ENCODE measurements at places on chromosomes 1 and 21.

GRCh38 chr1:94907136-94907535 lies 19.8 kb downstream of the CNN3 start:
- H3K4me3 ChIP-seq = no peak overlapping the region
- no peaks in the 10 kb centered on the region for H3K27me3 ChIP-seq
- H3K36me3 ChIP-seq = peaks cover 6% of the 10 kb centered on the region
- H3K27ac ChIP-seq = no peak overlapping the region

DNA sequence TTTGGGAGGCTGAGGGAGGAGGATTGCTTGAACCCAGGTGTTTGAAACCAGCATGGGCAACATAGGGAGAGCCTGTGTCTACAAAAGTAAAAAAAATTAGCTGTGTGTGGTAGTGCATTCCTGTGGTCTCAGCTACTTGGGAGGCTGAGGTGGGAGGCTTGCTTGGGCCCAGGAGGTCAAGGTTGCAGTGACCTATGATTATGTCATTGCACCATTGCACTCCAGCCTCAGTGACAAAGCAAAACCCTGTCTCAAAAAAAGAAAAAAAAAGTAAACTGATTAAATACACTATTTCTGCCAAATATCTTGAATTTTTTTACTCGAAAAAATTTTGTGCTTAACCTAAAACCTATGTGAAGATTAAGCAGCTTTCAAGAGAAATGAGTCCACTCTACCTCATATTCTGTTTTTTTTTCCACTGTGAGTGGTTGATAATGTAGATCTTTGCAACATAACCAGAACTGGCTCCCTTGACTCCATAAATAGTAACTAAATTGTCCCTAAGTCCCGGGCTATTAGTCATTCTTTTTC lies 19.4 kb upstream of the ZNF281 start:
- H3K27me3 ChIP-seq = peaks cover 6% of the 10 kb centered on the region
- DNase-seq = no peak
- H3K36me3 ChIP-seq = peaks cover 2% of the 10 kb centered on the region
- no peak overlapping the region for H3K27ac ChIP-seq

DNA sequence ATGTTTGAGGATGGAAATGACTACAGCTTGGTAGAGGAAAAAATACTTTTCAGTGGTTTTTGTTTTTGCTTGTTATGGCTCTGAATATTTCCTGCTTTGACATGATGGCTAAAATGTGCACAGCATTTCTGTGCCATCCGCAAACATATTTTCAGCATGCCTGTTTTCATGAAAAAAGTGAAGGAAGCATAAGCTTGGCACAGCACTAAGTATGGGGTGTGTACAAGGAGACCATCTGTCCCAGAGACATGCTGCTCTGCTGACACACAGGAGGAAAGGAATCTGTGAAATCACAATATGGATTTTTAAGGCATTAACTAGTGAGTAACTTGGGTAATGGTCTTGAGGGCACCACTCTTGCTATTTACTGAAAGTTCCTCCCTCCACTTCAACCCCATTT lies 595.5 kb downstream of the RWDD3 start:
- no peaks in the 10 kb centered on the region for H3K4me1 ChIP-seq
- no peak for DNase-seq
- H3K4me3 ChIP-seq = no peak overlapping the region
- no peaks in the 10 kb centered on the region for H3K36me3 ChIP-seq
- no peaks in the 10 kb centered on the region for H3K27me3 ChIP-seq
- no peak overlapping the region for H3K27ac ChIP-seq

- H3K27me3 ChIP-seq = peaks cover 32% of the 10 kb centered on the region
- no peaks in the 10 kb centered on the region for H3K4me1 ChIP-seq
Observed at GRCh38 chr1:165520646-165521045, 23.2 kb upstream of the LRRC52 start.

DNA sequence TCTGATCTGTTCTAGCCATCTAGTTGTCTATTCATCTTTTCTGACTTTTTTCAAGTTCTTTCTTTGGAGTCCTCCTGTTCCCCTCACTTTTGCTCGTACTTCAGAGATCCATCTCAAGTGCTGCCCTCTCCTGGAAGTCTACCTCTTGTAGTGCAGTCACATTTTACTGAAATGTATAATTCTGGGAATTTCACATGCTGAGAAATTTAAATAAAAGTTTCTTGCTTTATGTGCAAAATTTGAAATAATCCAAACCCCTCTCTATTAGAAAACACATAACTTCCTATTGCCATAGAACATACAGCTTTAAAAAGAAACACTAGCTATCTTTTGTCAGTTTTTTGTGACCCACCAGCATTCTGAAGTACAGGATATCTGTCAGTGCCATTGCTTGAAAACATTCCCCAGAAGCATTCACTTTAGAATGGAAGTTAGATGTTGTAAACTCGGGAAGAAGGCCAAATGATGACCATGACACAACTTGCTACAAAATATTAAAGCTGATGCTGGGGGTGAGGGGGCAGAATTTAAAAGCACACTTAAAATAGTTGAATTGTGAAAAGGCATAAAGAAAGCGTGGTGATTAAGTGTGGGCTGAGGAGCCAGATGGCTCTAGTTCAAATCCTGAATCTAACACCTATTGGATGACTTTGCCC lies 22.0 kb downstream of the RLF start:
- peaks cover 69% of the 10 kb centered on the region for H3K4me1 ChIP-seq
- no peaks in the 10 kb centered on the region for H3K27me3 ChIP-seq
- H3K4me3 ChIP-seq = no peak overlapping the region
- peaks cover 8% of the 10 kb centered on the region for H3K36me3 ChIP-seq

GRCh38 chr1:172708452-172708851 lies 49.5 kb downstream of the FASLG start:
- no peak overlapping the region for H3K27ac ChIP-seq
- H3K36me3 ChIP-seq = peaks cover 1% of the 10 kb centered on the region
- peaks cover 5% of the 10 kb centered on the region for H3K27me3 ChIP-seq
- no peak overlapping the region for H3K4me3 ChIP-seq

- no peaks in the 10 kb centered on the region for H3K27me3 ChIP-seq
- H3K4me3 ChIP-seq = no peak overlapping the region
- peaks cover 27% of the 10 kb centered on the region for H3K36me3 ChIP-seq
- peaks cover 6% of the 10 kb centered on the region for H3K4me1 ChIP-seq
- no peak overlapping the region for H3K27ac ChIP-seq
Observed at GRCh38 chr1:243523766-243524165, 267.9 kb downstream of the SDCCAG8 start.

Data from stimulated activated naive B cell treated with anti-CD40 and anti-IgM and Interleukin-4, amounts not matched to agents 10 μg/mL and 1 μg/mL and 100 μg/mL, for 72 hours (primary cell).